Left forelimb (tissue), 1 donor: ENCODE measurements at places on chromosomes 4 and X.

DNA sequence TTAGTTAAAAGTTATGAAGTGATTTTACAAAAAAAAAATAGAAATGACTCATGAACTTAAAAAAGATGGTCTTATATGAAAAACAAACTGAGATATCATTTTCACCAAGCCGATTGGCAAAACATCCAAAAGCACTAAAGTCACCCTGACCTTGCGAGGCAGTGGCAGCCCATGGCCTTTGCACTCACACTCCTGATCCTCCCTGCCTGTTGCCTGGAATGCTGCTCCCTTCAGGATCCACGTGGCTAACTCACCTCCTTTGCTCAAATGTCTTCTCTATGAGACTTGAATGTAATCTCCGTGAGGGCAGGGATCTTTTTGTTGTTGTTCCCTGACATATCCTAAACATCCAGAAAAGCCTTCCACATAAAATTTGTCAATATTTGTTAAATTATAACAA lies 106.4 kb downstream of the RAPGEF2 start:
- DNase-seq = no peak

DNA sequence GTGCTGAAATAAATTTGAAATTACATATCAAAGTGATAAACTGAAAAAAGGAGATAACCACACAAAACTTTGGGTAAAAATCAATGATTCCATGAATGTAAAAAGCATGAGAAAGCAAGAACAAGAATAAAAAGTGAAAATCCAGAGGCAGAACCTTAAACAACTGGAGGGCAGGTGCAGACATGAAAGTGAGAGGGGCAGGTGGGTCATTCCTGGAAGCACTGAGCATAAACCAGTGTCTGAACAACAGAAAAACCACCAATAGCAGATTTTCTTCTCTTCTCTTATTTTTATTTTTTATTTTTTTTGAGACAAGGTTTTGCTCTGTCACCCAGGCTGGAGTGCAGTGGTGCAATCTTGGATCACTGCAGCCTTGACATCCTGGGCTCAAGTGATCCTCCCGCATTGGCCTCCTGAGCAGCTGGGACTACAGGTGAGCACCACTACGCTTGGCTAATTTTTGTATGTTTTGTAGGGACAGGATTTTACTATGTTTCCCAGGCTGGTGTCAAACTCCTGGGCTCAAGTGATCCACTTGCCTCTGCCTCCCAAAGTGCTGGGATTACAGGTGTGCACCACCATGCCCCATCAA lies 46.8 kb upstream of the GPR78 start:
- no peak for DNase-seq

DNA sequence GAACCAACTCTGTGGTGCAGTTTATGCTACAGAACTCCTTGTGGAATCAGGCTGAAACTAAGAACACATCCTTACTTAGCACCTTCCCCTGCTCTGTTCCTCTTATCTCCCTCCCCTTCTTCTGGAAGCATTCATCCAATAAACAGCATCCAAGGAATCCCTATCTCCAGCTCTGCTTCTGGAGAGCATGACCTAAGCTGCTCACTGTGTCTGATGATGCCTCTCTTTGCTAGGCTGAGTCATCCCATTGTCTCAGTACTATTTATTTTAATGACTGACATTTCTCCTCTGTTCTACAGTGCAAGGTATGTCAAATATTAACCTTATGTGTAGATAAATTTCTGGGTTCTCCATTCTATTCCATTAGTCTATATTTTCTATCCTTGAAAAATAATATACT lies 71.2 kb downstream of the BEND2 start:
- no peak for DNase-seq

GRCh38 chr4:123378794-123379193 lies 17.8 kb upstream of the SPRY1 start:
- no peak for DNase-seq

DNA sequence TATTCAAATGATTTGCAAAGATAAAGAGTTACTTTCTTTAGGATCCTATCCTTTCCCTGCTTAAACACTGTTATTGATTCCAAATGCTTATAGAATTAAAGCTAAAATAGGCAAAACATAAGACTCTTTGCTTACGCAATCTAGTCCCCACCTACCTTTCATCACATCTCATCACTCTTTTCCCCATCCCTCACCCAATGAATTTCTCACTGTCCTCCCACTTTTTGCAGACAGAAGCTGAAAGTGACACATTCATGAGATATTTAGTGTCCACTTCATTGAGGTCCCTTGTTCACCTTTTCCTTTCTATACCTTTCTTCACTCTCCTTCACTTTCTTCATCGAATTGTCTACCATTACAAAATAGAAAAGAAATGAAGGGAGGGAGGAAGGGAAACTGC lies 424 bp downstream of the SATL1 start:
- DNase-seq = no peak

GRCh38 chr4:94545296-94545695 lies 93.6 kb downstream of the PDLIM5 start:
- no peak for DNase-seq

GRCh38 chr4:19309378-19309777 lies 942.3 kb upstream of the SLIT2 start:
- no peak for DNase-seq

GRCh38 chrX:37485429-37485828 lies 86.0 kb upstream of the LANCL3 start:
- no peak for DNase-seq

DNA sequence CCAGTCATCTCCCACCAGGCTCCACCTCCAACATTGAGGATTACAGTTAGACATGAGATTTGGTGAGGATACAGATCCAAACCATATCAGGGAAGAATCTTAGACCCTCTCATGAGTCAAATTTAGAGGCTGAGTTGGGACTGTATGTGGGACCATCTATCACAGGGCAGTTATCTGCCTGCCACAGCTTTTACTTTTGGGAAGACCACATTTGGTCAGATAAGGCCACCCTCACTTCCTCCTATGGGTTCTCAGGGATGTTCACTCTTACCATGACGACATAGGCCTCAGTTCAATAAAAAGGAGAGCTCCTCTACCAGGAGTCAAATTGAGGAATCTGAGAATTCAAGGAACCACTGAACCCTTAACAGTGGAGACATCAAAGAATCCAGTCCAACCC lies 2.1 kb downstream of the MAGEB2 start:
- no peak for DNase-seq

- DNase-seq = no peak
Measured at GRCh38 chr4:157075401-157075800, 549 bp upstream of the GLRB start.

DNA sequence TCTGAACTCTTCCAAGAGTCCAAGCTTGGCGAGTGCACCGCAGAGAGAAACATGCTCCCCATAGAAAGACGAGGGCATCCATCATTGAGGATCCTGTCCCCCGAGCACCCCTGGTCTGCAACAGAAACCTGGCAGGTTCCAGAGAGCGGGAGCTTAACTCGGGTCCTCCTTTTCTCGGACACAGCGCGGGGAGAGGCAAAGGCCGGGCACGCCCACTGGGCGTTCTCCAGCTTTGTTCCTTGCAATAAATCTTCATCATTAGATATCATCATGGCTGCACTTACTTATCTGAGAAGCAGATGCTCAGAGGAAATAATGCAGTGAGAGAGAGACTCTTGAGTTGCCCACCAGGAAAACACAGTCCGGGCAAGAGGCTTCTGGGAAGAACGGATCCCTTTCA lies 90.1 kb upstream of the PSAPL1 start:
- no peak for DNase-seq

- no peak for DNase-seq
Measured at GRCh38 chr4:41670982-41671381, 77.5 kb downstream of the PHOX2B start.
